ENCODE measurements at places on chromosomes 16 and 17. TPM values are rescaled to one million over a fixed set of nuclear protein-coding genes. Genes with fewer than 3 reads are reported as not detected.

- no peak for DNase-seq
These were observed 162.2 kb upstream of the TNRC6C start for GRCh38 chr17:77796176-77796860.

GRCh38 chr17:41793784-41794539 lies 7.5 kb upstream of the JUP start:
- peak; percentile 92 for DNase-seq

- DNase-seq: no peak
These were observed 997.6 kb upstream of the RBFOX1 start for GRCh38 chr16:6335072-6335471.

DNA sequence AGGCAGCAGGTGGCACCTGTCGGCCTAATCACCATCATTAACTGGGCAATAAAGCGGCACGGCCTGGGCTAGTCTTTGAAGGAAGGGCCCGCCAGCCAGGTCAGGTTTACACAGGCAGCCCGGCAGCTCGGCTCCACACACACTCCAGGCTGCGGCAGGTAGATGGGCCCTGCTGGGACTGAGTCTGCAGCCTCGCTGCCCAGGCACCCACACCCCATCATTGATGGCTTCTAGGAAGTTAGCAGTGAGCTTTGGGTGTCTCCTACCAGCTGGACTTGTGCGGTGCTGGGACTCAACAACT lies 6.8 kb upstream of the FOXN1 start:
- DNase-seq: no peak

- no peak for DNase-seq
These were observed 74.6 kb downstream of the SPAG9 start for GRCh38 chr17:51046046-51046445.

GRCh38 chr17:6456914-6457687 lies 12.8 kb downstream of the PIMREG start:
- peak; percentile 47 for DNase-seq

DNA sequence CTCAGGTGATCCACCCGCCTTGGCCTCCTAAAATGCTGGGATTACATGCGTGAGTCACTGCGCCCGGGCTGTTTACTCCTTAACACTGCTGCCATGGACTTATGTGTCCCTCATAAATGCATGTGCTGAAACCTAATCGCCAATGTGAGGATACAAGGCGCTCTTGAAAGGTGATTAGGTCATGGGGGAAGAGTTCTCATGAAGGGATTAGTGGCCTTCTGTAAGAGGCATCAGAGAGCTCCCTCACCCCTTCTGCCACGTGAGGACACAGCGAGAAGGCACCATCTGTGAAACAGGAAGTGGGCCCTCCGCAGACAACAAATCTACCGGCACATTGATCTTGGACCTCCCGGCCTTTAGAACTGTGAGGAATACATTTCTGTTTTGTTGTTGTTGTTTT lies 19.1 kb downstream of the ITPRIPL2 start:
- peak; percentile 98 for DNase-seq

- no peak for DNase-seq
These were observed 77.2 kb downstream of the TMEM114 start for GRCh38 chr16:8512941-8513624.

DNA sequence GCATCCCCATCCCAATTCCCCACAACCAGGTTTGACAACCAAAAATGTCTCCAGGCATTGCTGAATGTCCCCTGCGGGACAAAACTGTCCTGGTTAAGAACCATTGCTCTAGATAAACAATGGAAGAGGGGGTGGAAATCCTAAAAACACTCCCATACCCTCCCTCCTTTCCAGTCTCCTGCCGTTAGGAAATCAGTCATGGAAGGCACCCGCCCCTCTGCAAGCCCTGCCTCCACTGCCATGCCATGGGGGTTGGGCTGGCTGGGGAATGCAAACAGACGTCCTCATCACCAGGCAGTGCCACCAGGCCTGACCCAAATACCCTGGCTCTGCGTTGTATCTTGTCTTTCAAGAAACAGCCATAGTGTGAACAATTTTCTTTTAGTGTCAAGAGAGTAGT lies 57.5 kb downstream of the CYTH1 start:
- DNase-seq: no peak

GRCh38 chr16:1832838-1833454 lies 5.9 kb downstream of the FAHD1 start:
- no peak for DNase-seq

GRCh38 chr17:59762049-59762823 lies 54.8 kb downstream of the VMP1 start:
- DNase-seq: peak; percentile 73

DNA sequence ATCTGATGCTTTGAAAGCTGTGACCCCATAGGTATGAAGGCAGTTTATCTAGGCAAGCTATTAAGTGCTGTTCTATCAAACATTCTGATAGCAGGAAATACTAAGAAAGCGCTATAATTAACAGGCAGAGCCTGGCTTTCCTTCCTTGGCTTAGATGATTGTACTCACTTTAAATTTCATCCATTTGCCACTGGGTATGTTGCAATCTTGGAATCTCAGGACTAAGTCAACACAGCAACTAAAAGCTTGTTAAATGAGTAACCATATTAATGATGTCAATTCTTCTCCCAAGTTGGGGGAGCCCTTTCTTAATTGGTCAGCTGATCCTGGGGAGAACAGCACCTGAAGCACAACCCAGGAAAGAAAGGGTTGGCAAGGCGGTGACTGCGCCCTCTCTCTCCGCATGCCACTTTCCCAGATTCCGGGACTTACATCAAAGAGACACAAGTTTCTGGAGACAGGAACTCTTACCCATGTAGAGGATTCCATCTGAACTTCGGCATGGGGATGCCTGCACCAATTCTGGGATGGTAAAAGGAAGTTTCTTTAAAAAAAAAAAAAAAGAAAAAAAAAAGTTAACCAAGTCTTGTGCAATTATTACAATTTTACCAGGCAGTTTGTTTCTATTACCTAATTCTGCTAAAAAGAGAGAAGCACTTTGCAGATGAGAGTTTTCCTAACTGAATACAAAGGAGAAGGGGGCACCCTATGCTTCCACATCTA lies 54.4 kb upstream of the ICAM2 start:
- peak; percentile 86 for DNase-seq

DNA sequence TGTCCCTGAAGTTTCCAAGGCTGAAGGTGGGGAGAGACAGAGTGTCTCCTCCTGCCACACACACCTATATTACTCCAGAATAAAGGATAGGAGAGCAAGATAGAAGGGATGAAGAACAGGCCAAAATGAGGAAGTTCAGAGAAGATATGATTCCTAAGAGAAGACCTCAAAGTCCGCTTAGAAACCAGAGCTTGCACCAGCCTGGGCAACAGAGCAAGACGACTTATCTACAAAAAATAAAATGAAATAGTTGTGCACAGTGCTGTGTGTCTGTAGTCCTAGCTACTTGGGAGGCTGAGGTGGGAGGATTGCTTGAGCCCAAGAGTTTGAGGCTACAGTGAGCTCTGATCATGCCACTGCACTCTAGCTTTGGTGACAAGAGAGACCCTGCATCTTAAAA lies 128.2 kb downstream of the HS3ST3B1 start:
- no peak for DNase-seq

DNA sequence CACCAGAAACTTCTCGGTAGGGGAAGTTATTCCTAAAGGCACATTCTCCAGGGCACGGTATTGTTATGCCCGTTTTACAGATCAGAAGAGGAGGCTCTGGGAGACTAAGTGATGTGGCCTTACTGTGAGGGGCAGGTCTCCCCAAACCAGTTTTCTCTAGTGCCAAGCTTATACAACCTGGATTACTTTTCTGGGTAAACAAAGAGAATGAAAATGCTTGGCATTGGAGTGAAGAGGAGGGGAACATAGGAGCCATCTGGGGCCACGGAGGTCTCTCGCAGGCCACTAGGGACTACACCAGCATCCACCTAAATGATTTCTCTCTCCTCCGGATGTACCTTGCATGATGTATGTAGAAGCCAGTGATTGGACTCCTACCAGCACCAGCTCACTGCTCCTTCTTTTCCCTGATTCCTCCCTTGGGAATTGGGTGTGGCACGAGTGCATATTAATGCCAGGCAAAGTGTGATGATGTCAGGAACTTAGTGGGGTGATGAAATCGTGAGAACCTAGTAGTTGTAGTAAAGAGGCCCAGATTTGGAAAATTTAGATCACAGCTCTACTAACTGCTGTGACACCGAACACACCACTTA lies 674 bp downstream of the TOM1L1 start:
- DNase-seq: peak; percentile 66

DNA sequence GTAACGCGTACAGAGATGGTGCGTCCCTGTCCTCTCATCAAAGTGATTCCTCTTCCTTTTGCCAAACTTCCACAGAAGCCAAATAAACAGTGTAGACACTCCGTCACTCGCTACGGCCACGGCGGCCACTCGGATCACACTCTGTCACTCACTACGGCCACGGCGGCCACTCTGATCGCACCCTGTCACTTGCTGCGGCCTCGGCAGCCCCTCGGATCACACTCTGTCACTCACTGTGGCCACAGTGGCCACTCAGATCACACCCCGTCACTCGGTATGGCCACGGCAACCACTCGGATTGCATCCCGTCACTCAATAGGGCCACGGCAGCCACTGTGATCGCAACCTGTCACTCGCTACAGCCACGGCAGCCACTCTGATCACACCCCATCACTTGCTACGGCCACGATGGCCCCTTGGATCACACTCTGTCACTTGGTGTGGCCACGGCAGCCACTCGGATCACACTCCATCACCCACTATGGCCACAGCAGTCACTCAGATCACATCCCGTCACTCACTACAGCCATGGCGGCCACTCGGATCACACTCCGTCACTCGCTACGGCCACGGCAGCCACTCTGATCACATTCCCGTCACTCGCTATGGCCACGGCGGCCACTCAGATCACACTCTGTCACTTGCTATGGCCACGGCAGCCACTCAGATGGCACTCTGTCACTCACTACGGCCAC lies 170.8 kb downstream of the BANP start:
- DNase-seq: no peak

- peak; percentile 81 for DNase-seq
These were observed 16.8 kb downstream of the PIEZO1 start for GRCh38 chr16:88768071-88768783.

GRCh38 chr16:12159028-12159427 lies 182.5 kb downstream of the SNX29 start:
- DNase-seq: no peak

DNA sequence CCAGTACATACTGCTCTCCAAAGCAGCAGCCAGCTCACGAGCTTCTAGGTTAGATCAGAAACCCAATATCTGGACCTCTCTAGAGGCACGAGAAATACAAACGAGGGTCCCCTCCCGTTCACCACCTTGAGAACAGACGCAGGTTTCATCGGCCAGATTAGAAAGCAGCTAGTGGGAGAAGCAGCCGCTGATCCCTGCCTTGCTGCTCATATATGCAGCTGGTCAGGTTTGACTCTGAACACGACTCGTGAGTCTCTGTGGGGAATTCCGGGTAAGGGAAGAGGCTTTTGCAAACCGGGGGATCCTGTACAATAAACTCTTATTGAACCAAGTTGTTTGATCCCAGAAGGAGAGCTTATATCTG lies 1.6 kb downstream of the VAT1L start:
- DNase-seq: peak; percentile 18

DNA sequence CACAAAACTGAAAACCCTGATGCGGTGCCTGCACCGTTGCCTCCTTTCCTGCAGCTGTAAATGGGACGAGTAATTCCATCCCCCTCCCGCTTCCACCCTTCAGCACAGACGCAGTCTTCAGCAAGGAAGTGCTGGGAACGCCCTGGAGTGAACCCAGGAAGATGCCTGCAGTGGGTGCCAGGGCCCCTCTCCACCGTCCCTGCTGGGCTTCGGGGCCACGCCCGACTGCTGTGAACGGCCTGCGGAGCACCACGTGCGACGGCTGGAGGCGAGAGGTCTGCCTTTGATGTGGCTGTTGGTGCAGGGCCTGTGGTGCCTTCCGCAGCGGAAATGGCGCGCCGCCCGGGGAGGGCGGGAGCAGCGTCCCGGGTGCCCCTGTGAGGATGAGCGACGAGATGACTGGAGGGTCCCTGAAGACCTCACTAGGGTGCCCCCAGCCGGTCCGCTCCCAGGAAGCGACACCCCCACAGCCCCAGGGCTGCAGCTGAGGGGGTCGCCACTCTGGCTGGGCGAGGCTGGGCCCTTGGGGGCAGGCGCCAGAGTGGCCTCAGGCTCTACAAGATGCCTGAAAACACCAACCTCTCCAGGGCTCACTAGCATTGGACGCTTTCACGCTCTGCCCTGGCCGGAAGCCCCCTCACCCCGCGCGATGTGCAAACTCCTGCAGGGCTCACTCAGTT lies 749 bp upstream of the MC1R start:
- peak; percentile 91 for DNase-seq

GRCh38 chr16:19400711-19401110 lies 17.0 kb upstream of the TMC5 start:
- DNase-seq: no peak

- no peak for DNase-seq
These were observed 3.3 kb downstream of the MEAK7 start for GRCh38 chr16:84501077-84501735.

GRCh38 chr17:63178530-63178929 lies 212.5 kb downstream of the TANC2 start:
- DNase-seq: peak; percentile 73

DNA sequence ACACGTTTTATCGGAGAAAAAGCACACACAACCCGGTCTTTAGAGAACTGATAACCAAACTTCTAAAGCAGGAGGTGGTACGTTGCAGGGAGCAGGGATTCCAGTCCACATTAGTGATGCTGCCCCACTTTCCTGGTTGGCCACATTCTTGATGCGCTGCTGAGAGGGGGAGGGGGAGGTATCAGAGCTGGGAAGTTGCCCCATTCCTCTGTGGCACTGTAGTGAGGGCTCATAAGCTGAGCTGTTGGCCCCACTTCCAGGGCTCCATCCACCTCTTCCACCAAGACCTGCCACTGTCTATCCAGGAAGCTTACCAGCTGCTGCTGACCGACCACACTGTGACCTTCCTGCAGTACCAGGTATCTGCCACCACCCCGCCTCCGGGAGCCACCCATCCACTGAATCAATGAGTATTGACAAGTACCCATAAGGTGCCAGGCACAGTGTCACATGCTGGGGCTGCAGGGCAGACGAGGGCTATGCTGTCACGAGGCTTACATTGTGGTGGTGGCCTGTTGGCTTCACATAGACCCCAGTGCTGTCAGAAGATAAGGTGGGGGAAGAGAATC lies 1.1 kb downstream of the TSEN54 start:
- DNase-seq: no peak

PTX4 gene
- 0.32 TPM for total RNA-seq

YBX2 gene
- not detected for total RNA-seq

RGS9 gene
- total RNA-seq: 2.6 TPM

G6PC1 gene
- total RNA-seq: not detected

TMEM220 gene
- total RNA-seq: 3.5 TPM

TRPV2 gene
- 53.5 TPM for total RNA-seq

MT3 gene
- total RNA-seq: not detected
